GM19239 (cell line): ENCODE measurements at places on chromosomes 7 and 10.

GRCh38 chr7:96088579-96088978 is 233.3 kb downstream of the SLC25A13 start:
- DNase-seq = no peak

DNA sequence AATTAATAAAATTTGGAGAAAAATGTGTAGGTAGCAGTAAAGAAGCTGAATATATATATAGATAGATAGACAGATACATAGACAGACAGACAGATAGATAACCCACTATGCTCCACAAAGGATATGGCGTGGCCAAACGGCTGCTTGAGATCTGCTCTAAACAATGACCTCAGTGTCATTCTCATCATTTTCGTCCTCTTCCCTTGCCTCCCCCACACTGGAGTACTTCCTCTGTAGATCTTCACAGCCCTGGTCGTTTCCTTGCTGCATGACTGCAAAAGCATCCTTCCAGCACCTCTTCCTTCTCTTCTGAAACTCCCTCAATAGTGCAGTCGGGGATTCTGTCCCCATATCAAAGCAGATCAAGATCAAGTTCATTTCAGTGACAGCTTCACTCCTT is 35.6 kb upstream of the ATP6V0A4 start:
- no peak for DNase-seq

DNA sequence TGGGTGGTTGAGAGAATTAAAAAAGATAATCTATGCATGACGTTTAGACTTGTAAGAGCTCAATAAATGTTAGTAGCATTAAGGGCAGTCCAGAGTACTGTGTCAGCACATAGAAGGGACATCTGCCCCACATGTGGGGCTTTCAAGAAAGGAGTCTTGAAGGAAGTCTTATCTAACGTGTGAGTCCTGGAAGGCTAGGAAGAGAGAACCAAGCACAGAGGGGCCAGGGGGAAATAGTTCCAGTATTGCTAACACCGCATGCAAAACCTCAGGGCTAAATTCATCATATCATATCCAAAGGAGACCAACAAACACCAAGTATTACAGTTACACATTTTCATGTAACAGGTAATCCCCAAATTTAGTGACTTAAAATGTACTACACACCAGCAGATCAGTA is 122.7 kb downstream of the AOAH start:
- no peak for DNase-seq

DNA sequence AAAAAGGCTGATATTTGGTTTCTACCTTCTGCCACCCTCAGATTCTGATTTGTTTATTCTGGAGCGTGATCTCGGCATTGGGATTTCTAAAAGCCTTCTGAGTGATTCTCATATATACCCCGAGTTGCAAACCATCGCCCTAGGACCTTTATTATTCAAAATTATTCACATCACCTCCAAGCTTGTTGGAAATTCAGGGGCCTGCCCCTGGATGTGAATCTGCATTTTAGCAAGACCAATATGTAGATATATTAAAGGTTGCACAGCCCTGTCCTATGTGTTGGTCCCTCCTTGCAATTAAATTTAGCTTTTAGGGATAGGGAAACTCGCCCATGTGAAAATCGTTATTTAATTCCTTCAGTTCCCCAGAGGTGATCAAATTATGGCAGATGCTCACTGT is 9.0 kb upstream of the CHN2 start:
- no peak for DNase-seq

GRCh38 chr7:35825974-35826373 is 25.1 kb downstream of the SEPTIN7 start:
- DNase-seq = no peak
